Pulmonary artery endothelial cell (primary cell): ENCODE measurements at places on chromosomes 3 and 15.
A peak's percentile ranks its signal among the peaks of the same experiment; 100 is the strongest.

GRCh38 chr3:53009826-53010539, 35.9 kb downstream of the SFMBT1 start:
- DNase-seq: no peak

GRCh38 chr3:186052096-186052840, 56.6 kb downstream of the ETV5 start:
- no peak for DNase-seq

GRCh38 chr3:2923390-2923789, 186.8 kb downstream of the IL5RA start:
- DNase-seq: no peak

GRCh38 chr15:25510146-25510545, 71.3 kb upstream of the UBE3A start:
- no peak for DNase-seq

DNA sequence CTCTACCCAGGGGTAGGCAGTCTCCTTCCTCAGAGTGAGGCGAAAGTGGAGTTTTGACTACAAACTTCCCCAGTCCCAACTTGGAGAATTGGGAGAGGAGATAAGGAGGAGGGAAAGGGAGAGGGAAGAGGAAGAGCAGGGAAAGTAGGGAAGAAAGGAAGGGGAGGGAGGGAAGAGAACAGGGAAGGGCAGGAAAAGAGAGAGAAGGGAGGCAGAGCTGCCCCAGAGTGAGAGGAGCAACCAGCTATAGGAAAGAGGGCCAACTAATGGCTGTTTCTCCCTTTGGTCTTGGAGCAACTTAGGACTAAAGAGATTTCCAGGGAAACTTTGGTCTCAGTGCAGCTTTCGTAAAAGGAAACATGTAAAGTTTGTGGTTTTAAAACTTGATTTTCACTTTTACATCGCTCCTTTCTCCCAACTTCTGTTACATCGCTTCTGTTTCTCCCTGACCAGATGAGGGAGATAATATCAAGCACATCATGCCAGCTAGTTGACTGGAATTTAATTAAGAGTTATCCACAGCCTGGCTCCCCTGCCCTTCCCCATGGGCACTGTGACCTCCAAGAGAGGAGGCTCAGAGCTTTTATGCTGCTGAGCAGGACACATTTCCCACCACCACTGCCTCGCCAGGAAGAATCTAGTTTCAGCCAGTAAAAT, 1.4 kb downstream of the CA12 start:
- no peak for DNase-seq

- no peak for DNase-seq
These were observed 118.5 kb upstream of the KCNMB2 start for GRCh38 chr3:178417736-178418135.

DNA sequence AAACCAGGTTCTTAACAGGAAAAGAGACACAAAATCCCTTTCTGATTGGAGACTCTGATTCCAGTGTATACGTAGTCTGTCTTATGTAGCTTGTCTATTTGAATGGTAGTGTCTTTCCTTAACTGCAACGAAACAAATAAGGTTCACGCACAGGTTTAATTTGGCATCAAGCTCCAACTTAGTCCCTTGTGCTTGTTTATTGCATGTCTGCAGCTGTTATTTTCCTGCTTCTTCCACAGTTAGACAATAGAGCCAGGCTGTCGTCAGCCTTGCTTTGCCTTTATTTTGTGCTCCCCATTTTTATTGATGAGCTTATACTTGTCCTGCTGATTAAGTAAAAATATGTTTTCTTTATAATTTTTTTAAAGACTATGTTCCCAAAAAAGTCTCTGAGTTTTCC, 152.7 kb upstream of the CDIN1 start:
- no peak for DNase-seq

DNA sequence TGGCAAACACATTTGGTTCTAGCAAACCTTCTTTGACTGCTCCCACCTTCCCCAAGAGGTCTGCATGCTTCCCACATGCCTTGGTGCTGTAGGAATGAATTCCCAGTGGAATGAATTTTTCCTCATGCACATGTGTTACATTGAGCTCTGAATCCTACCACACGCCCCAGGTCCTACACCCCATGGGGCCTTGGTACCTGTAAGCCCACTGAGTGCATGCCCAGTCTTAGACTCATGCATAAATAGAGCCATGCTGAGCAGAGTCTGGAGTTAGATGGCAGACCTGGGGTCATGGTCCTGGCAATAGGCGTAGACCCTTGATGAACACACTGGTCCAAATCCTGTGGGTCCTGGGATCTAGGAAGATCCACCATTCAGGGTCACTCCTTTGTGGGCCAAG, 81.8 kb downstream of the EPHB1 start:
- no peak for DNase-seq

GRCh38 chr15:62323353-62323890, 158.3 kb upstream of the C2CD4B start:
- DNase-seq: no peak

GRCh38 chr3:128902426-128902825, 23.0 kb downstream of the ACAD9 start:
- DNase-seq: no peak

DNA sequence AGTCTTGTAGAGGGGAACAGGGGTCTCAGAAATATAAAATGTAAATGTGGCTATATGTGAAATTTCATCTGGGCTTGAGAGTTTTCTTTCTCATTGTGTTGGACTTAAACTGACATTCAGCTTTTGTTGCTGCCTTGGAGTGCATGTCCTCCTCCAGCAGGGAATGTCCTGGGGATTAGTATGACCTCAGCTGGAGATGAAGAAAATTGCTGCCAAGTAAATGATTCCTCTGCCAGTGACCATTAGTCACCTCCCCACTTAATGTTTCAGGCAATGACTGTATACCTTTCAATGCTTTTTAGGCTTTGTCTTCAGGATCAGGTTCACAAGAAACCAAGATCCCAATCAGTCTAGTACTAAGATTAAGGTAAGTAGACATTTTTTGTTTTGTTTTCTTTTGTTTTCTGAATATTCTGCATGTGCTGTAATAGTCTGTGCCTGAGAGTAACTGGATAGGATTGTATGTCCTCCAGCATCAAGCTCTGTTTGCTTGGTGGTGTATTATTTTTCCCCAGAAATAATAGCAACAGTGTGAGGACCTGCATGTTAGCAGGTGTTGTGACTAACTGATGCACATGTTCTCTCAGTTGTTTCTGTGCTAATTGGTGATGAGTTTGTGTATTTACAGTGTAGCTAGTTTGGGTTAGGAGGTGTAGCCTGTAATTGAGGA, 18.1 kb upstream of the SLC22A13 start:
- peak; percentile 55 for DNase-seq
